Epithelial cell of umbilical artery (primary cell): ENCODE measurements at places on chromosomes 3 and 15. TPM values are rescaled to one million over a fixed set of nuclear protein-coding genes. Genes with fewer than 3 reads are reported as not detected.

Gene LRRIQ4
- total RNA-seq, result not detected in 2 replicates

Gene LXN
- 91.6 and 126 TPM in 2 replicates for total RNA-seq

Gene CCDC13
- 1.3 TPM in 1 of 2 replicates, not detected in the other for total RNA-seq

Gene C2CD4A
- total RNA-seq, result 4.2 and 5.2 TPM in 2 replicates
